ENCODE measurements at places on chromosomes 1 and 21.
A peak's percentile ranks its signal among the peaks of the same experiment; 100 is the strongest.

GRCh38 chr1:206435445-206435844 lies 34.8 kb upstream of the IKBKE start:
- no peaks in the 10 kb centered on the region for H3K4me1 ChIP-seq
- H3K36me3 ChIP-seq: no peaks in the 10 kb centered on the region
- no peaks in the 10 kb centered on the region for H3K27me3 ChIP-seq
- no peak for DNase-seq
- no peak overlapping the region for H3K4me3 ChIP-seq

GRCh38 chr1:183983371-183984105 lies 54.0 kb downstream of the COLGALT2 start:
- no peaks in the 10 kb centered on the region for H3K36me3 ChIP-seq
- DNase-seq: no peak
- no peaks in the 10 kb centered on the region for H3K4me1 ChIP-seq
- no peaks in the 10 kb centered on the region for H3K27me3 ChIP-seq
- H3K4me3 ChIP-seq: no peak overlapping the region

- H3K27ac ChIP-seq: no peak overlapping the region
- no peaks in the 10 kb centered on the region for H3K36me3 ChIP-seq
- H3K27me3 ChIP-seq: no peaks in the 10 kb centered on the region
- DNase-seq: no peak
- no peaks in the 10 kb centered on the region for H3K4me1 ChIP-seq
Observed at GRCh38 chr1:231571904-231572303, 43.4 kb downstream of the TSNAX start.

GRCh38 chr1:41243079-41243385 lies 926 bp upstream of the SCMH1 start:
- no peak for DNase-seq
- H3K4me1 ChIP-seq: peaks cover 5% of the 10 kb centered on the region
- no peaks in the 10 kb centered on the region for H3K36me3 ChIP-seq
- no peak overlapping the region for H3K27ac ChIP-seq
- peaks cover 3% of the 10 kb centered on the region for H3K27me3 ChIP-seq
- H3K4me3 ChIP-seq: no peak overlapping the region

- H3K36me3 ChIP-seq: no peaks in the 10 kb centered on the region
- no peak overlapping the region for H3K27ac ChIP-seq
- no peak overlapping the region for H3K4me3 ChIP-seq
- no peaks in the 10 kb centered on the region for H3K4me1 ChIP-seq
- DNase-seq: no peak
- no peaks in the 10 kb centered on the region for H3K27me3 ChIP-seq
Observed at GRCh38 chr1:51551081-51551480, 32.0 kb upstream of the EPS15 start.

DNA sequence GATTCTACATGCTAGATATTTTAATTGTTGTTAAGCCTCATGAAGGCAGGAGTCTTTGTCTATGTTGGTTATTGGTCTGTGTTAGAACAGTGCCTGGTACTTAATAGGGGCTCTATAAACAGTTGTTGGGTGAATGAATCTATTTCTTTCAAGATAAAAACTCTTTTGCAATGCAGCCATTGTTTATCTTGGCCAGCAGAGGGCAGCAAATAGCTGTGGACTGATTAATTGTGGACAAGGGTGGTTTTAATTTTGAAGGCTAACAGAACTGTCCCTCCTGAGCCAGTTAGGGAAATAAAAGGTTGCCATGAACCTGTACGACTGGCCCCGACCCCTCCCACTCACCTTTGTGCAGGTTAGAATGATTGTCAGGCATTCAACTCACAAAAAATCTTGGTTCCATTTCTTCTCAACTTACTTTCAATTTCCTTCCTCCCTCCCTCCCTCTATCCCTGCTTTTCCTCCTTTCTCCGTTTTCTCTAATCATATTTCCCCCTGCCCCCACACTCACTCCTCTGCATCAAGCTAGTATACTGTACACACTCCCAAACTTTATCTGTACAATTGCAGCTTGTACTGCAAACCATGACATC lies 66.3 kb upstream of the DIRAS3 start:
- H3K27ac ChIP-seq: no peak overlapping the region
- H3K36me3 ChIP-seq: peaks cover 1% of the 10 kb centered on the region
- no peak overlapping the region for H3K4me3 ChIP-seq
- no peaks in the 10 kb centered on the region for H3K27me3 ChIP-seq
- H3K4me1 ChIP-seq: no peaks in the 10 kb centered on the region
- DNase-seq: peak; percentile 53

DNA sequence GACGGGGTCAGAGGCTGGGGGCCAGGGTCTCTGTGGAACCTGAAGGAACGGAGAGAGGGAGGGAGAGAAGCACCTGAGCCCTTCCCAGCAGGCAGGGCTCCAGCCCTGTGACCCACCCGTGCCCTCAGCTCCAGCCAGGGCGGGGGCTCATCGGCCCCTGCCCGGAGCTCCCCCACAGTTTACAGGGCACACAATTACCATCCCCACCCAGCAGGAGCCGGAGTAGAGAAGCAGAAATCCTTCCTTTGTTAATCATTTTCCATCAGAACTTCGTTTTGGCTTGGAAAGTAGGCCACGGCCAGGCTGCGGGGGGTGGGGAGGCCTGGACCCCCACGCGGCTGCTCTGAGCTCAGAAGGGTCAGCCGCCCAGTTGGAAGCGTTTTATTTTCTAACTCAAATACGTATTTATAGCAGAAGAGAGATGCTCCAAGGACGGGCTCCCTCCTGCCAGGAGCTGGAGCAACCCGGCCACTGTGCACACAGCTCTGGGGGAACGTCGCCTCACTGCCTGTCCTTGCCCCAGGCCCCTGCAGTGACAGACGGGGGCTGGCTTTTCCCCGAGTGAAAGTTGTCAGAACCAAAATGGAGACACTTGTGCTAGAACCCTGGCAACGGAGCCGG lies 42.7 kb upstream of the ADARB1 start:
- no peak overlapping the region for H3K27ac ChIP-seq
- no peaks in the 10 kb centered on the region for H3K36me3 ChIP-seq
- no peaks in the 10 kb centered on the region for H3K27me3 ChIP-seq
- peaks cover 5% of the 10 kb centered on the region for H3K4me1 ChIP-seq
- no peak for DNase-seq

- H3K27me3 ChIP-seq: no peaks in the 10 kb centered on the region
- H3K4me3 ChIP-seq: no peak overlapping the region
- no peak overlapping the region for H3K27ac ChIP-seq
Observed at GRCh38 chr1:247409869-247410544, 6.0 kb upstream of the NLRP3 start.

GRCh38 chr1:47361380-47361779 lies 27.8 kb downstream of the CMPK1 start:
- H3K27me3 ChIP-seq: no peaks in the 10 kb centered on the region
- no peaks in the 10 kb centered on the region for H3K4me1 ChIP-seq
- H3K4me3 ChIP-seq: no peak overlapping the region

DNA sequence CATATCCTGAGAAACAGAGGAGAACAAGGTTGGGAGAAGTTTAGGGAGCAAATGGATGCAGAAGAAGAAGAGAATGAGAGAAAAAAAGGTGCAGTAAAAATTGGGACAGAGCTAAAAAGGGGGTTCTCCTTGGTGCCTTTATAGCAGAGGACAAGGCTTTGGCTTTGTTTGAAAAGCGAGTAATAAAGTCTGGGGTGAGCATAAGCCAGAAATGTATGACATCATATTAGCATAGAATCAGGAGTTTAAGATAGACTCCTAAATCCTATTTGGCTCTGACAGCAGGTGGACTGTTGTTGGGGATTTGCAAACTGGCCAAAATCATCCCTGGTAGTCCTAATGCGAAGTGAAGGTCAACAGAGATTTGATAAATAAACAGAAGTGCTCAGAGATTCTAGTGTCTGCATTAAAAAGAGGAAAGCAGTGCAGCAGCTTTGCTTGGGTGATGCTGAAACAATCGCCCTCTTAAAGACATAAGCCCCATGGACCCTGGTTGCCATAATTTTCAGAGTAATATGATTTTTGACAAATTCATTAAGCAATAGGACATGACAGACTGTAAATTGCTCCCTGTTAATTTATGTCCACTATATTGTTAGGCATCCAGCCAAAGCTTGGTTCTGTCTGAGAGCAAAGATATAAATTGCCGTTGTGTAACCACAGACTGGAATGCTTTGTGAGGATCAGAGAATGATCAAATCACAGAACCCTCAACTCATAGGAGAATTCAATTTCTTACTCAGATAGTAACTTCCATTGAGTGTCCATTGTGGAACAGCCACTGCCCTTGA lies 385.0 kb upstream of the NFIA start:
- no peaks in the 10 kb centered on the region for H3K4me1 ChIP-seq
- DNase-seq: no peak
- H3K27ac ChIP-seq: no peak overlapping the region
- no peaks in the 10 kb centered on the region for H3K36me3 ChIP-seq
- H3K27me3 ChIP-seq: no peaks in the 10 kb centered on the region

DNA sequence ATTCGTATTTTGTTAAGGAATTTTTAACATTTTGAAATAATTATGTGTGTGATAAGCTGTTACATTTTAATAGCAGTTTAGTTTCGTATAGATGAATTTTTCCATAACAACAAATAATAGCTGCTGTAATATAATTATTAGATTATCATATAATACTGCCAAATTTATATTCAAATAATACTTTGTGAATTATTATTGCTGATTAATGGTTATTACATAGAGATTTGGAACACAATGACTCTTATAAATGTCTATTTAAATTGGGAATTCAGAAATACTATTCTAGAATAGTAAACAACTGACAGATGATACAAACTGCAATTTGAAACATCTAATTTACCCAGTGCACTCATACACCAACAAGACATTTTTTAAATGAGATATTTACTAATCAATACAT lies 73.2 kb upstream of the NEK7 start:
- no peak overlapping the region for H3K27ac ChIP-seq
- H3K27me3 ChIP-seq: no peaks in the 10 kb centered on the region
- H3K36me3 ChIP-seq: no peaks in the 10 kb centered on the region
- DNase-seq: no peak
- H3K4me3 ChIP-seq: no peak overlapping the region
- H3K4me1 ChIP-seq: no peaks in the 10 kb centered on the region

- no peaks in the 10 kb centered on the region for H3K4me1 ChIP-seq
- H3K4me3 ChIP-seq: no peak overlapping the region
- H3K27me3 ChIP-seq: no peaks in the 10 kb centered on the region
- DNase-seq: no peak
Observed at GRCh38 chr1:118933051-118933781, 54.9 kb downstream of the TBX15 start.

DNA sequence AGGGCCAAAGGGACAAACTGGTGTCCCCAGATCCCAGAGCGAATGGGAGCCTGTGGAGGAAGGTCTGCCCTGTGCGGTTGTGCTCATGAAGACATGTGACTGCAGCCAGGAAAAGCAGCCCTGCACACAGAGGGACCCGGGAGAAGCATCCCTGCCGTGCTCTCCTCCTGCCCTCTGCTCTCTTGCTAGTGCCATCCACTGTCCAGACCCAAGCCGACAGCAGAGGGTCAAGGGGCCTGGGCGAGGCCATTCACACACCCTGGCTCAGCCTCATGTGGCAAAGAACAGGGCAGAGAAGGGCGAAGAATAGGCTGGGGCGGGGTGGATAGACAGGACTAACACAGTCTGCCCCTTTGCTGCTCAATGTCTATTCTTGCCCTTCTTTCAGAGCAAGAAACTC lies 17.4 kb downstream of the DMRTB1 start:
- H3K27ac ChIP-seq: no peak overlapping the region
- no peak overlapping the region for H3K4me3 ChIP-seq
- H3K4me1 ChIP-seq: no peaks in the 10 kb centered on the region
- no peaks in the 10 kb centered on the region for H3K36me3 ChIP-seq
- no peaks in the 10 kb centered on the region for H3K27me3 ChIP-seq

GRCh38 chr1:86184426-86184825 lies 27.9 kb upstream of the COL24A1 start:
- no peaks in the 10 kb centered on the region for H3K4me1 ChIP-seq
- H3K4me3 ChIP-seq: no peak overlapping the region
- H3K27me3 ChIP-seq: no peaks in the 10 kb centered on the region
- no peak for DNase-seq
- no peak overlapping the region for H3K27ac ChIP-seq

- DNase-seq: no peak
- no peaks in the 10 kb centered on the region for H3K36me3 ChIP-seq
- no peak overlapping the region for H3K4me3 ChIP-seq
- no peaks in the 10 kb centered on the region for H3K27me3 ChIP-seq
Observed at GRCh38 chr1:99731384-99731783, 35.1 kb downstream of the FRRS1 start.

DNA sequence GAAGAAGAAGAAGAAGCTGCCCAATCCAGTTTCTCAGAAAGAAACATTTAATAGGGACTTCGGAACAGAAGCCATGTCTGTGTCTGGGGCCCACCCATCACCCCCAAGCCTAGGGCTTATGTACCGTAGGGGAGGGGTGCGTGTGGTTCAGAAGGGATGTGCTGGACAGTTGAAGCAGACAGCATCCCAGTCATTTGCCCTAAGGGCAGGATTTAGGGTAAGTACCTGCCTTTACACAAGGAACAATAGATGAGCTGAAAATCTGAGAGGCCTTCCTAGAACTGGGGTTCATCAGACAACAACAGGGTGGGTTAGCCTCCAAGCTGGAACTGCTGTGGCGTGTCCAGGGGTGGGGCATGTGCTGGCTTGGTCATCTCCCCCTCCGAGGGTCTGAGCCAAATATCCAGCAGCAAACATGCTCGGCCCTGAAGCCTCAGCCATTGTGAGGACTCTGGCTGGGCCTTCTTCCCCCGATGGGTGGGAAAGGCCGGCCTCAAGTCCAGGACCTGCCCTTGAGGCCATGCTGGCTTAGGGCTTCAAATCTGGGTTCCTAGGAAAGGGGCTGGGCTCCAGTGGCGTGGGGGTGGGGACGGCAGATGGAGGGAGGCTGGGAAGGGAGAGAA lies 12.1 kb downstream of the CSTB start:
- no peaks in the 10 kb centered on the region for H3K36me3 ChIP-seq
- no peak overlapping the region for H3K27ac ChIP-seq
- no peak overlapping the region for H3K4me3 ChIP-seq
- no peak for DNase-seq
- H3K27me3 ChIP-seq: no peaks in the 10 kb centered on the region

DNA sequence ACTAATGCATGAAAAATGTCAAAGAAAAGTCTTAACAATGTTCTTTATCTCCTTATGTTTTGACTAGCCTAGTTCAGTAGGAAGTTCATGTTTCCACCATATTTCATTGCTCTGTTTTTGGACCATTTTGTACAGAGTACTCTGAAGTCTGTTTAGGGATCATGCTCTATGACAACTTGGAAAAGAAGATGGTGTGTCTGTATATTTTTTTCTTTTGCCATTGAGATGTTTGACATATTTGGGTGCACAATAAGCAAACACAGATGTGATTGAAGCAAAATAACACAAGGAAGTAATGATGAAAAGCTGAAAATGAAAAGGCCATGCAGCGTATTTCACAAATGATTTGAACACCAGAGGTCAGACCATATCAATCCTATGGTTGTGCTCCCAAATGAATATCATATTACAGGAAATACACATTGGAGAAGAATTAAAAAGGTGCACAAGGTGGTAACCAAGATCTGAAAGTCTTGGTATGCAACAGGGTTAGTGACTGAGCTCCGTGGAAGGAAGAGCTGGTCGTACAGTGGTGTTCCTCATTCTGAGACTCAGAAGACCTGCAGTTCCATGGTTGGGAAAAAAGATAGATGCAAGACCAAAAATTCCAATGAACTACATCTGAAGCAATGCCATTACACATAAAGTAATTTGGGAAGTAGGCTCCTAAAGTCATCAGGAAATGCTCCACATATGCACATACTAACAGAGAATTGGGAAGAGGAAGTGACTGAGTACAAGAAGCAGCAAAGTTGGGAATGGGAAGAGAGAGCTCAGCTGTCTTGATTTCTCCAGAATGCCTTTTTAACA lies 463.5 kb downstream of the LMO4 start:
- peaks cover 8% of the 10 kb centered on the region for H3K4me1 ChIP-seq
- H3K27me3 ChIP-seq: no peaks in the 10 kb centered on the region
